ENCODE measurements at places on chromosomes 2 and 18.

DNA sequence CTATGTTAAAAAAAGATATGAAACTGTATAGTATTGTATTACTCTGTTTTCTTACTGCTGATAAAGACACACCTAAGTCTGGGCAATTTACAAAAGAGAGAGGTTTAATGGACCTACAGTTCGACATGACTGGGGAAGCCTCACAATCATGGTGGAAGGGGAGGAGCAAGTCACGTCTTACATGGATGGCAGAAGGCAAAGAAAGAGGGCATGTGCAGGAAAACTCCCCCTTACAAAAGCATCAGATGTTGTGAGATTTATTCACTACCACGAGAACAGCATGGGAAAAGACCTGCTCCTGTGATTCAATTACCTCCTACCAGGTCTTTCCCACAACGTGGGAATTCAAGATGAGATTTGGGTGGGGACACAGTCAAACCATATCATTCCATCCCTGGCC, 57.0 kb downstream of the NCOA1 start:
- DNase-seq, result no peak

GRCh38 chr18:31659576-31660177, 24.7 kb downstream of the B4GALT6 start:
- no peak for DNase-seq

- no peak for DNase-seq
Measured at GRCh38 chr2:41149054-41149453, 697.2 kb upstream of the SLC8A1 start.

- DNase-seq, result no peak
Measured at GRCh38 chr2:26054598-26055348, 20.9 kb downstream of the RAB10 start.

DNA sequence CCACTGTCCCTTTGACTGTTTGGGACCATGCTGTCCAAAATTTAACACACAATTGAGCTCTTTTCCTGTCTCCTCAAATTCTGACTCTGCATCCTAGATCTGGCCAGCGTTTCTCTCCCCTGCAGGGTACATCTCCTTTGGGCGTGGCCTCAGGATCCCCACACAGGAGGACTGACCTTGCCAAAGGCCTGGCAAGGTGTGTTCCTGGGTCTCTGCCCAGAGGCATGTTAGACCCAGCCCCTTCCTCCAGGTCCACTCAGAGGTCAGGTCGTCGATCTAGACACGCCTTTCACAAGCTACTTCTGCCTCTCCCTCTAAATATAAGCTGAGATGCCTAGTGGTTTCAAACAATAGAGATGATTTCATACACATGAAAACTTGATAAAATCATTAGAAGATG, 45.4 kb upstream of the SMIM21 start:
- no peak for DNase-seq

- DNase-seq, result no peak
Measured at GRCh38 chr18:35662293-35663062, 80.9 kb downstream of the GALNT1 start.

DNA sequence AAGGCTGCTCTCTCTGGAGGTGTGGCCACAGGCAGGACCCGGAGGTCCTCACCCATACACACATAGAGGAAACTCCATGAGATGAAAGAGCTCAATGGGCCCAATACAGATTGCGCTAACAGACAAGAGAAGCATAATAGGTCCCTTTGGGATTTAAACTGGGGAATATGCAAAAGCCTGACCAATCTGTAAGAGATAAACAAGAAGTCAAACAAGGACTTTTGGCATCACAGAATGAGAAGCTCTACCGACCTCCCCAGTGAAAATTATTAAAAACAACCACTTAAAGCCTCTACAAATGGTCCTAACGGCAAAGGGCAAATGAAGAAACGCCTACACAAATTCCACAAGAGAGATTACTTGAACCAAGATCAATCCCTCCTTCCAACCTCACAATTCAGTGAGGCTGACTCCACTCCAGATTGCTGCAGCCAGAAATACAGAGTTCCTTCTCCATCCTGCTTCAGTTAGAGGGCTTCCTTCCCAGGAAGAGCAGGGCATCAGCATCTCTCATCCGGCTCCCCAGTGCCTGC, 10.8 kb downstream of the IWS1 start:
- no peak for DNase-seq

DNA sequence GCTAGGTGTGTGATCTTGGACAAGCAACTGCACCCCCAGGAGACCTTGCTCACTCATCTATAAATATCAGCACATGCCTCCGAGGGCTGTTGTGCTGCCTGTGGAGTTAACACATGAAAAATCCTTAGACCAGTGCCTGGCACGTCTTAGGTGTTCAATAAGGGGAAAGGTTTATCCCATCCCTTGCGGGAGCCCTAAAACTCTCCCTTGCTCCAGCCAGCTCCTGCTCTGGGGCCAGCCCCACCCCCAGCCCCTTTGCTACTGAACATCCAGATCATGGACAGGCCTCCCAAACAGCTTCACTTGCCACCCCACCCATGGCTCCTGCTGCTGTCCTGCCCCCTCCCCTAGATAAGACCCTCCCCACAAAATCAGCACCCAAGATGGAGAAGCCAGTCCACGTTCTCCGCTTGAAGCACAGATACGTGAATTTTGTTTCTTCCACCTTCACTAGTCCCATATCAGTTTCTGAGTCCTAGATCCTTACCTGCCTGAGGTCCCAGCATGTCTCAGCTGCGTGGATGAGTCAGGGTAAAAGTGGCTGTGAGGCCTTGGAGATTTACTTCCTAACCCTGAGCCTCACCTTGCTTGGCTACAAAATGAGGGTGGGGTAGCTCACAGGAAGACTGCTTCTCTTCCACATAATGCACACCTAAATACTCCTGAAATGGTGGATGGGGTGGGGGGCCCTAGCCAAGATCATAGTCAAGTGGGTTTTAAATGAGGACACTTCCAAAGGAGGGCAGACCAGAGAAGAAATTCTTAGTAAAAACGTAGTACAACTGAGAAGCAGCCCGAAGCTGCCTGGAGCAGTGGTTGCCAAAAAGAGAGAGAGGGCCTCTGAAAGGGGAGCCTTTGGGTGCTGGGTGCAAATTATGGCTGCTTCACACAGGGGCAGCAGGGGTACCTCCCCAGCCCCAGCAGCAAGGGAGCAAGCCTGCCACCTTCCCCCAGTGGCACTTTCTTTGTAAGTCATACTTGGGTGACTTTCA, 40.4 kb downstream of the C1QL2 start:
- no peak for DNase-seq

- DNase-seq, result no peak
Measured at GRCh38 chr2:136135921-136136906, 18.3 kb upstream of the CXCR4 start.

GRCh38 chr18:55234366-55235093, 275.3 kb upstream of the CCDC68 start:
- peak; percentile 83 for DNase-seq

DNA sequence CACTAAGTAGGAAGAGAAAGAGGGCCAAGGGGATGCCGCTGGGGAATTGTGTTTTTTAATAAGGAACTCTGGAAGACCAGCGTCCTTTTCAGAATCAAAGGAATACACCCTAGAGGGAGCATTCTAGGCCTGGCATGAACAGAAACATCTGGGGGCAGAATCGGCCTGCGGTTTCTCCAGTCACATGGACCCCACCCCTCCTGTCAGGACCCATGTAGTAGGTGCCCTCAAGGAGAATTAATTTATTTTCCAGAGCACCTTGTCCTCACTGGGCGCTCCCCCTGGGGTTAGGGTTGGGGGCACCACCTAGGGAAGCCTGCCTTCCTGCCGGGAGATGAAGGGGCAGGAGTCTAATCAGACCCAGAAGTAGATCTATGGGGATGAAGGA, 44.2 kb downstream of the TMEM37 start:
- DNase-seq, result no peak

DNA sequence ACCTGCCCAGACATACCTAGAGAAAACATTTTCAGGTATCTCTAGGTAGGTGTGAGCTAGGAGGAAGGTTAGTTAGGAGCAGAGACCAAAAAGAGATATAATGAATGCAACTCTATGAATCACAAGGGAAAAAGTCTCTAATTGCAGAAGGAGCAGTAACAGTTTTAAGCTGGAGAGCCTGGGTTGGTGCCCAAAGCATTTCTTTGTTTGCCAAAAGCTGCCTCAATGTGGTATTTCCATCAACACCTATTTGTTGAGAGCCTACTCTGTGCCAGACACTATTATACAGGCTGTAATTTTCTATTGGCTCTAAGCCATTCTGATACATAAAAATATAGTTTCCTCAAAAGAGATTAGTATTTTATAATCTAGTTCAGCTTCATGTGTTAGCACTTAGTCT, 141.6 kb downstream of the UBE2E3 start:
- no peak for DNase-seq

GRCh38 chr18:77063260-77063659, 69.3 kb downstream of the MBP start:
- no peak for DNase-seq

- no peak for DNase-seq
Measured at GRCh38 chr2:175476374-175476773, 294.9 kb upstream of the ATP5MC3 start.

- DNase-seq, result no peak
Measured at GRCh38 chr18:23105581-23106219, 29.6 kb upstream of the CABLES1 start.

DNA sequence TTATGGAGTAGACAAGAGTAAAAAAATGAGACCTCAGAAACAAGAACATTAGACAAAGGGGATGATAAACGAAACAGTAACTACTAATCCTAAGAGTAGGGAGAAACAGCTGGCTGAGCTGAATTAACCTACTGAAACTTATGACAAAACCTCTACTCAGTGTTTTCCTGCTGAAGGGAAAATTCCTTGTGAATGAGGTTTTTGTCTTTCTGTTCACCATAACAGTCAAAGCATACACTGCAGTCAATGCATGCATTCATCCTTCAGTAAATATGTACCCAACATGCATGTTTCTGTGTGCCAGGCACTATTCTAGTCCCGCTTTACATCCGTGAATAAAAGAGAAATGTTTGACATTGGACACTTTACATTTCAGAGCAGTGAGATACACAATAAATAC, 805.6 kb upstream of the KLHL29 start:
- DNase-seq, result no peak

GRCh38 chr18:36341944-36342343, 44.4 kb downstream of the FHOD3 start:
- no peak for DNase-seq

GRCh38 chr18:29164993-29165599, 988.2 kb upstream of the CDH2 start:
- DNase-seq, result no peak

DNA sequence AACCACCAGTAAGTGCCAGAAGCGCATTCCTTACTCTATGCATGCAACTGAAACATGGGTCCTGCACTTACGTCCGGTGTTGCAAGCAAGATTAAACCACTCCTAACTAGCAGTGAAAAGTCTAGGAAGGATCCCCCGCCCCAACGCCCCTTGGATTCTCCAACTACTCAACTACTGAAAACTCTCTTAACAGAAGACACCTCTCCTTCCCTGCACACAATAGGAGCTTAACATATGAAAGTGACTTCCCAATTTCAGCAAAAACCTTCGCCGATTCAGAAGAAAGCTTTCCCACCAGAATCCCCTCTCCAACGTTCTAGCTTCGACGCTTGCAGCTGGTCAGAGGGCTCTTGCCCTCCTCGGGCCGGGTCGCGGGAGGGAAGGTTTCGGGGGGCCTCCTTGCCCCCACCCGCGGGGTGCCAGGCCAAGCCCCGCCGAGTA, 578 bp downstream of the IWS1 start:
- no peak for DNase-seq

DNA sequence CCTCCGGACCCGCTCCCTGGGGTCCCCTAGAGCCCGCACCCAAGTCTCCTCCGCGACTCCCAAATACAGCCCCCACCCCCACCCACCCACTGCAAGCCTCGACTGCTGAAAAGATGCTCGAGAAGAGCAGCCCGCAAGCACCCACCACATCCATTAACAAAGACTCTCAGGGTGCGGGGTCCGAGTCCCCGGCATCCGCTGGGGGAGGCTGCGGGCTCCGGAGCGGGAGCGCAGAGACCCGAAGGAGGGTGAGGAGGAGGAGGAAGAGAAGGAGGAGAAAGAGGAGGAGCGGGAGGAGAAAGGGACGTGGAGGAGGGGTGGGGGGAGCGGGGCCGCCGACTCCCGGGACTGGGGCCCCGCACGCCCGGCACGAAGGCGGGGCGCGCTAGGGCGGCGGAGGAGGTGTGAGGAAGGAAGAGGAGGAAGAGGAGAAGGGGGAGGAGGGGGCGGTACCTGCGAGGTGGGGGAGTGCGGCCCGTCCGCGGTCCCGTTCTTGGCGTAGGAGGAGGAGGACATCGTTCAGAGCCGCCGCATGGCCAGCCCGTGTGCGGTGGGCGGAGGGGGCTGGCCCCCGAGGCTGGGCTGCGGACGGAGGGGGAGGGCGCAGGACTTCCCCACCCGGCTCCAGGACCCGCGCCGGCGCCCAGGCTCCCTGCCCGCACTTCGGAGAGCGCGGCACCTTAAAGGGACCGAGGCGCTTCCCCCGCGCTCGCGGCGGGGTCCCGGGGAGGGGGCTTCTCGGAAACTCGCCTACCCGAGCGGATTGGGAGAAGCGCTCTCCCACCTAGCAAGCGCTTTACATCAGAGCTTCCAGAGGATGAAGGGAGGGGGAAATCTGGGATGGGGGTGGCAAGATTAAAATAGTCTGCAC, at the start of gene CACNB4:
Gene CACNB4 (minus strand): TSS at position 549 of the 871 bp plus-strand sequence.
- DNase-seq, result peak; percentile 54

DNA sequence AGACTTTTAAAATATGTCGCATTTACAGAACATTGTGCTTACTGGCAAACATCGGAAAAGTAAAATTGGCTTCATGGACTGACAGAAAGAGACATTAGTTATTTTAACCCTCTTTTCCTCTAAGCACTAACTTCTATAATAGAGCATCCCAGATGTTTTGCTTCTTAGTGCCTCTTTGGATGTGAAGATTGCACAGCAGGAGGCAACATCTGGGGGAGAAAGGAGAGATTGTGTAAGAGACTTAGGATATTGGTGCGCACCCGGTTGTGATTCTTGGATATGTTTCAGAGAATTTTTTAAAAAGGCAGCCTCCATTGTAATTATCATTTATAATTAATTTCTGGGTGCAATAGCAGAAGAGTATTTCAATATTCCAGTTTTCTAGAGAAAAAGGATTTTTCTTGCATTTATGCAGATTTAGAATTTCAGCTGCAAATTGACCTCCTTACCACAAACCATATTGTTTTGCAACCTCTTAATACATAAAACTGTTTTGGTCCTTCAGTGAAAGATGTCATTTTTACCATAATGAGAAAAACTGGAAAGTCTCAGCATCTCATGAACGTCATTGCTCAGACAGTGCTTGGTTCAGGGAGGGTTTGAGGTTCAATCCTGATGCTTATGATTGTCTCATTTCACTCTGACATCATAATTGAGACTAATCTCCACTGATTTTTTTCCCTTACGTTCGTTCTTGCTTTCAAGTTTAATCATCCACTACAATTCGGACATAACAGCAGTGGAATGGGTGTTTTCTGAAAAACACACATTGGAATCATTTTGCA, 404.3 kb downstream of the ZNF521 start:
- no peak for DNase-seq

DNA sequence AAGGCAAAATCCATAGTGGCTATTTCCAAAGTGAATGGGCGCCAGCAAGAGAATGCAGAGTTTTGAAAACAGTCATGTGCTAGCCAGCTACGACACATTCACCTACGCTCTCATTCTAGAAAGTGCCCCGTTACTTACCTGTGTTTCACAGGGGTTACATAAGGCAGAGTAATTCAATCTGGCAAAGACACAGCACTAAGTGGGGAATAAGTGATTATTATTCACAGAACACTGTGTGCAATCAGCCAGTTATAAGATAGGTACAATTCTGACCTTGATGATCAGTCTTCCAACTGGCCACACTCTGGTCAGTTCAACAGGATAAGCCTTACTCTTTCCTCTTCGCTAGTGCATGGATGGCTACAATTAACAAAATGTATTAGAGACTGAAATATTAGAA, 105.8 kb downstream of the CABYR start:
- no peak for DNase-seq

All from right hindlimb (tissue), 1 donor.